NCI-H460 (cell line): ENCODE measurements at places on chromosomes 12 and 14.

- no peak for DNase-seq
These were observed 134.6 kb upstream of the EVL start for GRCh38 chr14:99930420-99931274.

DNA sequence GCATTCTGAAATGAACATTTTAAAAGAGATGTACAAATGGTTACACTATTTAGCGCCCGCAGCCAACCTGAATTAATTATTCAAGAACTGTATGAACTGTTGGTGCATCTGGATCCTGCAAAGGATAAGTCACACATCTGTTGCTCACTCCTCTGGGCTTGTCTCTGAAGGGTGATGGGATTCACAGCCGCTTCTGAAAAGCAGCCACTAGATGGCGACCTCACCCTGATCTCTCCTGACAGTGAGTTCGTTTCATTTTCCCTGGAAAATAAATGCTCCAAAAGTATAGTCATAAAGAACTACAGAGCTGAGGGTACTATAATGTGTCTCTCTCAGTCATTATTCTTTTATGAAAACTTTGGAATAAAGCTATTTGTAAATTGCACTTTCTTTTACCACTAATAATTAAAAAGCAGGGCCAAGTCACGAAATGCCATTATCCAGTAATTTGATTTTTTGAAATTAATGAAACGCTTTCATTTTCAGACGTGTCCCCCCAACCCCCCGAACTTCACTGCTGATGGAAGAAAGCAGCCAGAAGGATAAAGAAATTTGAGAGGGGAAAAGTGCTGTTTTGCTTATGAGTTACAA is 789.6 kb downstream of the NRXN3 start:
- DNase-seq: peak; percentile 70

GRCh38 chr14:21264025-21264801 is 5.0 kb downstream of the HNRNPC start:
- no peak for DNase-seq

DNA sequence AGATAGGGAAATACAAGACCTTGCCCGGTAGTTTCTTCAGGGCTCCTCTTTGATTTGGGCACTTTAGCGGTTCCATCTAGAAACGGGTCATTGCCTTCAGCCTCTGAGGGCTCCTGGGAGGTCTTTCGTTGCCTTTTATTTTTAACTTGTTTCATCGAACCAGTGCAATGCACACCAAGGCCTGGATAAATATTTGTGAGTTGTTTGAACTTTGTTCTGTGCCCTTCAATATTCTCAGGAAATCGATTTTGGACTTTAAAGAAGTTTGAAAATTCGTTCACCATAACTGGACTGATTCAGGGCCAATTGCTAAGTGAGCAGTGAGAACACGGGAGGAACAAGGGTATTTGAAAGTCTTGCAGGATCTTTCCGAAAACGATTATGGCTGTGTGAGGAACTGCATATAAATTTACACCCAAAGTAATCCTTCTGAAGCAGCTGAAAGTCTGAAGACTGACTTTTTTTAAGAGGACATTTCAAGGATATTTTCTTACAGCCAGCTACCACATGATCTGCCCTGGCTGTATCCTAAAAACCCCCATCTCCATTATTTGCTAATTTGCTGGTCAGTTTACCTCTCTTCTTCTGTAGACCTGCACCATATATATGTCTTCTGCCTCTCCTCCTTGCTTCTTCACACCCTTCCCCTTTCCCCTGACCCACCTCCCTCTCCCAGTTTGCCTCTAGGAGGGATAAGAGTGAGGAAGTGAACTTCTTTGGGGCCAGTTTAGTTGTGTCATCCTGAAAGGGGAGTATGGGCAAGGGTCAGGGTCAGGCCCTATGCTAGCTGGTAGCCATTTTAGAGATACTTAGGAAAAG is 8.0 kb downstream of the DUSP6 start:
- DNase-seq: no peak

GRCh38 chr12:1583421-1584078 is 10.8 kb downstream of the FBXL14 start:
- DNase-seq: peak; percentile 81

- no peak for DNase-seq
These were observed 55.2 kb downstream of the RASSF3 start for GRCh38 chr12:64665514-64665913.

DNA sequence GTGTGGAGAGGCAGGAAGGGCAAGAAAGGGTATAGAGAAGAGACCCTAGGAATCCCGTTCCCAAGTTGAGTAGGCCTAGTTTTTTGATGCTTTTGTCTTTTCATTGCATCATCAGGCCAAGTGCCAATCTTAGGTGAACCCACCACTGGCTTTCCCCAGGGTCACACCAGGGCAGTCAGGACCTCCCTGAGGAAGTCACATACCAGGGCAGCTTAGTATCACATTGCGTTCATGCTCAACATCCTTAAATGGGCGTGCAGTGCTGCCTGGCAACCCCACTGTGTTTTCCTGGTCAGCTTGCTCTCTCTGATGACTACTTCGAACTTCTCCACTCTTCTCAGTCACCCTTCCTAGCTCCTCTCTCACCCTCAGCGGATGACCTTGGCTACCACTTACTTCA is 9.0 kb downstream of the ASIC1 start:
- DNase-seq: no peak

GRCh38 chr14:31118892-31119291 is 88.7 kb downstream of the HECTD1 start:
- no peak for DNase-seq

DNA sequence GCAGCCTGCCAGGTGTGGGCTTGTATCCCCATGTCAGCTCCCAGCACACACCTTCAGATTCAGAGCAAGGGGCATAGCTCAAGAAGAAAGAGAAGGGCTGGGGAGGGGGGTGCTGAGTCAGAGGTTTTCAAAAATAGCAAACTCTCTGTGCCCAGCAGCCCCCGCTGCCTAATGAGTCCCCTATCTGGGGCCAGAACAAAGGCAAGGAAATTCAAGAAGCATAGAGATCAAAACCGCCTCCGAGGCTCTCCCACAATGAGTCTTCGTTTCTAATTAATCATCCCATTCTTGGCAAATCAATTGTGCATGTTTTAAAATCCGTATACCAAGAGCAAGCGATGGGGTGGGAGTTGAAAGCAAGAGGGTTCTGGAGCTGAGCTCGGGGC is 19.5 kb upstream of the CMKLR1 start:
- DNase-seq: no peak

DNA sequence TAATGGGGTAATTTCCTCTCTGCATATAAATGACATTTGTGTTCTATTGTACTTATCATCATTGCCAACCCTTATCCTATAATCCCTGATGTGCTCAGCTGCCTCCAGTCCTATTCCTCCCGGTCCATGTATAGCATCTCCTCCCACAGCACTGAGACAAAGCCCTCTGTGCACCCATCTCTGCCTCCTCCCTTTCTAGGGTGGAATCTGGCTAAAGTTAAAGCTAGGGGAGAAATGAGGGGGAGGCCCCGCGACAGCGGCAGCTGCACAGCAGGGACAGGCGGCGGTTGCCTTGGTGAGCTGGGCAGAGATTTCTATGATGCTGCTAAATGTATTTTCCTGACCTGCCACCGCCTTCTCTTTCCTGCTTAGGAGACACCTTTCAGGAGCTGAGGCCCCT is 12.8 kb upstream of the ZDHHC22 start:
- DNase-seq: no peak

DNA sequence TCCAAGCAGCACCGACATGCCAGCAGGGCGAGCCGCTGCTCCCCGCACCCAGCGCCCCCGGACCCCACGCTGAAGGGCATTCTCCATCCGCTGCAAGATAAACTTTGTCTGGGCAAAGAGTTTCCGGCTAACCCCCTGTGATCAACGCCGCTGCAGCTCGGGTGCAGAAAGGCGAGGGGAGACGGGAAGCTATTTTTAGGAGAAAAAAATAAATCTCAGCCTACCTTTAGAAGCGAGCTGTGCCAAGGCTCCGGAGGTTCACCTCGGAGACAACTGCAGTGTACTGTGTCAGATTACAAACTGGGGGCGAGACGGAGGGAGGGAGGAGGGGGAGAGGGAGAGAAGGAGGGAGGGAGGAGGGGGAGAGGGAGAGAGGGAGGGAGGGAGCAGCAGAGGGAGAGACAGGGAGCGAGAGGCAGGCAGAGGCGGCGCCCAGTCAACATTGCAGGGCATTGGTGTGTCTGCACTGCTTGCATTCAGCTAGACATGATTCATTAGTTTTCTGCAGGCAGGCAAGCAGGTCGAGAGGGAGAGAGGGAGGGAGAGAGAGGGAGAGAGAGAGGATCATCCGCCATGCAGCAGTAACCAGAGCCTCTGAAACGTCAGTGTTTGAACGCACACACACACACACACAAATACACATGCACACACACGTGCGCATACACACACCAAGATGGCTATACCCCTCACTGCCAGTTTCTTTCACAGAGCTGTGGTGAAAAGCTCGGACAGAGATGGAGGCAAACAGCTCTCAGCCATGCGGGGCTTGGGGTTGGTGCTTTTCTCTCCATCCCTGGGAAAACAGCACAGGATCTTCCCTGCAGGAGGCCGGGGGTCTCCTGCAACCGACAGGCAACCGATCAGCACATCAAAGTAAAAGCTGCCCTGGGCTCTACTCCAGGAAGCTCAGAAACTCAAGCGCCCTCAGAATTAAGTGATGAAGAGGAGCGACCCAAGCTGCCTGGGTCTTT is at the start of gene RIMBP2:
TSS of gene RIMBP2 (minus strand) at position 302 of the 971 bp plus-strand sequence. CDS start 237,286 bp downstream, outside the sequence.
- peak; percentile 18 for DNase-seq

- no peak for DNase-seq
These were observed 14.3 kb upstream of the RIC8B start for GRCh38 chr12:106760184-106760531.

DNA sequence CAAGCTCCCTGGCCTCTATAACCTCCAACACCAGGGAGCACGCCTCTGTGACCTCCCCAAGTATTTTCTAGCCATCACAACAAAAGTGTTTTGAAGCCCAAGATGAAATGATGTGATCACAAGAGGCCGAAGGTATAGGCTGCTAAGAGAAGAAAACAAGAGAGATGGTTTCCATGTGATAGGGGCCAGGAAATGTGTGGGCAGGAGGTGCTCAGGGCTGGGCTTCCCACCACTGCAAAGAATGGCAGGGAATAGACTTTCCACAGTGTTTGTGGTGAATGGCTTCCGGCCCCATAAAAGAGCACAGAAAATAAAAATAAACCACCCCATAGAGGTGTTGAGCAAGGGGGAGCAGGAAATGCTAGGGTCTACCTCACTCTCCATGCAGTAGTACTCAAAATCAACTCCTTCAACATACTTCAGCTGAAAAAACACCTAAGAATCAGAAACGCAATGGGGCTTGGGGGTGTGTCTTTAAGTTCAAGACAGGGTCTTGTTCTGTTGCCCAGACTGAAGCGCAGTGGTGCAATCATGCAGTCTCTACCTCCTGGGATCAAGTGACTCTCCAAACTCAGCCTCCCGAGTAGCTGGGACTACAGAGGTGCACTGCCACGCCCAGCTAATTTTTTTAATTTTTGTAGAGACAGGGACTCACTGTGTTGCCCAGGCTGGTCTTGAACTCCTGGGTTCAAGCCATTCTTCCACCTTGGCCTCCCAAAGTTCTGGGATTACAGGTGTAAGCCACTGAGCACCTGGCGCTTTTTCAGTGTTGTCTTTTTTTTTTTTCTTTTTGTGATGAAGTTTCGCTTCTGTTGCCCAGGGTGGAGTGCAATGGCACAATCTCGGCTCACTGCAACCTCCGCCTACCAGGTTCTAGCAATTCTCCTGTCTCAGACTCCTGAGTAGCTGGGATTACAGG is 27.1 kb downstream of the DAD1 start:
- no peak for DNase-seq

DNA sequence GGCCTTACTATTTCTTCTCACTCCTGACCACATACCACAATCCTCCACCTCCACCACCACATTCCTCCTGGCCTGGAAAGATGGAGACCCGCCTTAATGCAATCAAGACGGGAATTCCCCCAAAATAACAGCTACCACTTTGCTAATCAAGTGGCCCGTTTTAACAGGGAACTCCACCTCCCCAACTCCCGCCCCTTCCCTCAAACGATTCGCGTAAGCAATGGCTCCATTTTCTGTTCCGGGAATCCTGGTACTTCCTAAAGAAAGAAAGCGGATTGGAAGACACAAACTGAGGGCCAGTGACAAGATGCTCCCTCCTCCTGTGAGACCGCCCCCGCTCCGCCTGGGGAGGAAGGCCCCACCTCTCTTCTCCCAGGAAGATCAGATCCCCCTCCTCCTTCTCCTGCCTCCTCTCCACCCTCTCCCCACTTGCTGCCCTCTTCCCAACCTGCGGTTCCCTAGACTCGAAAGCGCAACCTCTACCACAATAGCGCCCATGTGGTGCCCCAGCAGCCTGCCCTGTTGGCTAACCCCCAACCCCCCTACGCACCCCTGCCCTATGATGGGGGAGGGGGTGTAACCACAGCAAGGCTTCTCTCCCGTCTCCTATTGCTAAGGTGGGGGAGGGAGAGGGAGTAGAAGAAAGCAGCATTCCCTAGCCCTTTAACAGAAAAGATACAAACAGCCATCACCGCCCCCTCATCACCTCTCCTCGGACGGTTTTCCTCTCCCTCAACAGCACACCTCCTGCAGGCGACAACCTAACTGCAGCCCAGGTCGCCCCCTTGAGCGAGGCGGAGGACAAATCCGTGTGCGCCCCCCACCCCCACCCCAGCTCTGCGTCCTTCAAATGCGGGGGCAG is 777 bp downstream of the ARF3 start:
- peak; percentile 82 for DNase-seq

DNA sequence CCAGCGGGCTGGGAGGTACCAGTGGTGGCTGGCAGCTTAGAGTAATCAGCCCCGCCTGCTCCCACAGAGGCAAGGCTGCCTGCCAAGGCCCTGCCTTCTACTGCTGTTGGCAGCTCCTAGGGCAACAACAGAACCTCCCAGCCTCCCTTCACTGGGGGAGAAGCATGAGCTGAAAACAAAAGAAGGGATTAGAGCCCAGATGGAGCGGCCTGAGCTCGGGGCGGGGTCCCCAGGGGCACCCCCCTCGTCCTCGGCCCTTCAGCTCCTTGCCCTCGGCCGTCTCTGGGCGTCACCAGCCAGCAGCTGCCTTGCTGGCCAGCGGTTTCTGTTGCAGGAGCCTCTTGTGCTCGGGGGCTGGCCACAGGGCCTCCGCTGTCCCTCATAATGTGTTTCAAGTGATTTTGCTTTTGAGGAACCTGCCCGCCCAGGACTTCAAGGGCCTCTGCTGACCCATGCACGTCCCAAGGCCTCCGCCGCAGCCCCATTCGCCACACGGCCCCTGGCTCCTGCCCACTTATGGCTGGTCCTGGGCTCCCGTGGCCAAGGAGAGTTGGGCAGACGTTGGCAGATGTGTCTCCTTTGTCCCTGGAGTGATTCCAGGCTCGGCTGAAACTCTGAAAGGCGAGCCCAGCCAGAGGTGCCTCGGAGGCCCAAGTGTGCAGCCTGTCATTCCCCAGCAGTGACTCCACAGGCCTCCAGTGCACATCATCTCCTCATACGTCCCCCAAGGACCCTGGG is 49.7 kb downstream of the PSMA6 start:
- DNase-seq: peak; percentile 90

GRCh38 chr14:94018308-94018707 is 7.8 kb upstream of the OTUB2 start:
- DNase-seq: no peak

GRCh38 chr12:3905664-3906063 is 32.5 kb upstream of the PARP11 start:
- no peak for DNase-seq

- DNase-seq: no peak
These were observed at the start of gene HOXC9 for GRCh38 chr12:54000116-54001114. HOXC9 (plus strand) TSS chr12:54000161; CDS start chr12:54000189, 28 bp downstream.

DNA sequence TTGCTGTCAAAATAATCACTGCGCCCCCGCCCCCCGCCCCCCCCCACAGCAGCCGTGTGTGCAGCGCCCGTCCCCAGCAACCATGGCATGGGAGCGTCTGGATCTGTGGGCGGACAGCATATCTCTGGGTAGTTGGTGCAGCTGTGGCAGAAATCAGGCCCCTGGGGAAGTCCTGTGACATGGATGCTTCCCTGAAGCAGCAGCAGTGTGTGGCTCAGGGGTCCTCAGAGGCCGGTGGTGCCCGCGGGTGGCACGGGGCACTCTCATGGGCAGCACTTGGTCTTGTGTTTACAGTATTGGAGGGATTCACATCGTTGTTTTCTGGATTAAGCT is 19.2 kb downstream of the XRCC3 start:
- DNase-seq: no peak
